ENCODE measurements at places on chromosomes 1 and 21.

DNA sequence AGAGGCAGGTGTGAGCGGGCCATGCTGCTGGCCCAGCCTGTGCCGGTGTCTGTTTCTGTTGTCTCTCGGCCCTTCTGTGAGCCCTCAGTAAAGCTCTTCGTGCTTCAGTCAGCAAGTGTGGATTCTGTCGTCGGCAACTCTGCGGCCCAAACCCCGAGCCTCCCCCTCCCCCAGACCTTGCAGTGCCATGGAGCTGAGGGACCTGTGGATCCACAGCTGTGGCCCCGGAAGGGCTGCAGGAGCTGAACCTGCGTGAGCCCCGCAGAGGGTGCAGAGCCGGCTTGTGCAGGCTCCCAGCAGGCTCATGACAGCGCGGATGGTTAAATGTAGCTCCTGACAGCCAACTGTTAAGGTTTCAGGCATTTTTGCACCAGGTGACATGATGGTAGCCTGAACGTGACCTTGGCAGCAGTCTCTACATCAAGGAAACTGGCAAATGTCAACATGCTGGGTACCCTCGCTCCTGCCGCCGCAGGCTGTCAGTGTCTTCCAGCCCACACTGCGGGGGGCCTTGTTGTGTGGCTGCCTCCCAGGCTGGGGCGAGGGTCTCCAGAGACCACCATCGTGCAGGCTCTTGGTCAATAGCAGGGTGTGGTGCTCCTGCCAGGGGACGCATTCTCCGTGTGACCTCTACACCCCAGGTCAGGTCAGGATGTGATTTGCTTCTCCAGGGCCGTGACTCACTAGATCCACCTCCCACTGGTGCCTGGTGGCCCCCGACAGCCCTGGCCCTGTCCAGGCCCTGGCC is 7.0 kb downstream of the LRRC3 start:
- no peak for DNase-seq

- no peak for DNase-seq
Observed at GRCh38 chr1:194062526-194062925, 876.1 kb upstream of the B3GALT2 start.

DNA sequence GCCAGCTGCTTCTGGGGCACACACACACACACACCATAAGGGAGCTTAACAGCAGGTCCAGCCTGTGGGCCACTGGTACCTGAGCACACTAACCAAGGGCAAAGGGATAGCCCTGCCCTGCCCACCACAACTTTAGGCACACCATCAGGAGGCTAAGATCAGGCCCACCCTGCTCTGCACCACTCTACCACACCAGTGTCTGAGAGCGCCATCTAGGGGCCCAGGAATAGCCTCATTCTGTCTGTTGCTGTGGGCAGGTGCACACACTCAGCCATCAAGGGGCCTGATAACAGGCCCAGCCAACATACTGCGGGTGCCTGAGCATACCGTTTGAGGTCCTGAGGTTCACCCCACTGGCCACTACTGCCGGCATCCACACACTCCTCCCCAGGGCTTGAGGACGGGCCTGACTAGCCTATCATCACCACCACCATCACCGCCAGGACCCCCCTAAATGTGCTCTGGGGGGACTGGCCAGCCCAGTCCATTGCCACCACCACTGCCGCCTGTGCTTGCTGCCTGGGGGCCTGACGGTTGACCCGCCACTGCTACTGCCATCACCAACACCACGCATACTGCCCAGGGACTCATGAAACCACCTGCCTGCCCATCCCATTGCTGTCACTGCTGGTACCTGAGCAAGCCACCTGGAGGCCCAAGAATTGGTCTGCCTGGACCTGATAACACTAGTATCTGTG is 31.3 kb downstream of the NSL1 start:
- DNase-seq = peak; percentile 52

DNA sequence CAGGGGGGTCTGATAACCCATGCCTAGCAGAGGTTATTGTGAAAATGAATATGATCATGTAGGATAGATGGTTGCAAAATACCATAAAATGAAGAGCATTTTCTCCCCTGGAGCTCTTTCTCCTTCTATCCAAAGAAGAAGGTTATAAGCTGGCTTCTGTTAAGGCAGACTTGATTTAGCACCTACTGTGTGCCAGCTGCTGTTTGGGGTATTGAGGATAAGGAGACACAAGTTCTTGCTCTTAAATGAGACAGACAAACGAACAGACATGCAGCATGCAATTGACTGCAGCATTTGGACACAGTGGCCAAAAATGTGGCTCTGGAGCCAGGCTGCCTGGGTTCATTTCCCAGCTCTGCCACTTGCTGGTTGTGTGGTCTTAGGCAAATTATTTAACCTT is 39.8 kb upstream of the ID3 start:
- no peak for DNase-seq
